NCI-H524 treated with DMSO at 0.1 percent for 48 hours (cell line): ENCODE measurements at places on chromosomes 1 and 21.

DNA sequence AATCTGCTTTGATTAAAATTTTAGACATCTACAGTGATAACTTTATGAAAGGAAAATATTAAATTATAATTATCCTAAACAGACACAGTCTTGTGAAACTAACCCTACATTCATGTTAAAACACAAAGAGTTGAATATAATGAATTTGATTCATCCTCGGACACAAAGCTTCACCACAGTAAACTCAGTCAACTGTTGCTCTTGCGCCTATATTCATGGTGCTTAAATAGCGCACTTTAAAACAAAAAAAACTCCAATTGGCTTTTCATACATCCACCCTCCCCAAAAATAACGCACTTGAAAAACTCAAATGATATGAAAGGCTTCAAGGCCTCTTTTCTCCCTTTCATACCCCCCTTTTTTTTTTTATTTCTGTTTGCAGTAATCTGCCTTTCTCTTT, 260.3 kb downstream of the FAF1 start:
- no peak for DNase-seq

DNA sequence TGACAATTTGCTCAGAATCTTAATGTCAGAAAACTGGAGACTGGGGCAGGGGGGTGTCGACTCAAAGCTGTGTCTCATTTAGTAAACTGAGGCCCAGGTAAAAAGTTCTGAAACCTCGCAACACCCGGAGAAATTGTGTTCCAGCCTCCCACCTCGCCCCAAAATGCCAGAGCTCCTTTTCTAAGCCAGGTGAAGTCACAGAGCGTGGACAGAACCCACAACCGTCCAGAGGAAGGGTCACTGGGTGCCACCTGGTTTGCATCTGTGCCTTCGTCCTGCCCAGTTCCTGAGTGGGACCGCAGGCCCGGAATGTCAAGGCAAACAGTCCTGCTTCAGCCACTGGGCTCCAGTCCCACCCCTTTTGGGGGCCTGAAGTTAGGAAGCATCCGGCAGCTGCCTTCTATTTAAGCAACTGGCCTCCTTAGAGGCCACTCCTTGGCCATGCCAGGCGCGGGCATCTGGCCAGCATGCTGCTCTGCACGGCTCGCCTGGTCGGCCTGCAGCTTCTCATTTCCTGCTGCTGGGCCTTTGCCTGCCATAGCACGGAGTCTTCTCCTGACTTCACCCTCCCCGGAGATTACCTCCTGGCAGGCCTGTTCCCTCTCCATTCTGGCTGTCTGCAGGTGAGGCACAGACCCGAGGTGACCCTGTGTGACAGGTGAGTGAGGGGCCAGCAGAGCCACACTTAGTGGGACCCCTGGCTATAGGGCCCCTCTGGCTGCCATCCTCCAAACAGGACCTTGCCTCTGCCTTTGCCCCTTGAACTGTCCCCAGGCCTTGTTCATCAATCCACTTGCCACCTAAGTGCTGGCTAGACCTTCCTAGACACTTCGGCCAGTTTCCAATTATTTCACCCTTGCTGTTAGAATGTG, at the start of gene TAS1R1:
TAS1R1 (plus strand) TSS at position 401 of the 872 bp plus-strand sequence; CDS start at position 468, 67 bp downstream.
- DNase-seq = no peak

- DNase-seq = no peak
These were observed 662.4 kb upstream of the BRINP3 start for GRCh38 chr1:191140038-191140437.

DNA sequence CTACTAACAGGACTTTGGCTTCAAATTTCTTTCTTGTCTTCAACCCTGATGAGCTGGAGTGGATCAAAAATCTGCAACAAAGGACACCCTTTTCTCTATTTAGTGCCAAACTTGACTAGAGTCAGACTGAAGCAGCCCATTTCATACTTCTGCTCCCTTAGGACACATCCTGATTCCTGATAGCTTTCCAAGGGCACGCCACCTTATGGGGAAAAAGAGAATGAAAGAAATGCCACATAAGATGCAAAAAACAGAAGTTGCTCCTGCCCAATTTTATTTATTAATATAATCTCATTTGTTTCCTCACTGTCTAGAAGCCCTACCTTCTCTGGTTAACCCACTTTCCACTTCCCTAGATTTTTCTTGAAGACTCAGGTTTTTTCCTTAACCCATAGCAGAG, 72.7 kb upstream of the NBPF4 start:
- DNase-seq = no peak

DNA sequence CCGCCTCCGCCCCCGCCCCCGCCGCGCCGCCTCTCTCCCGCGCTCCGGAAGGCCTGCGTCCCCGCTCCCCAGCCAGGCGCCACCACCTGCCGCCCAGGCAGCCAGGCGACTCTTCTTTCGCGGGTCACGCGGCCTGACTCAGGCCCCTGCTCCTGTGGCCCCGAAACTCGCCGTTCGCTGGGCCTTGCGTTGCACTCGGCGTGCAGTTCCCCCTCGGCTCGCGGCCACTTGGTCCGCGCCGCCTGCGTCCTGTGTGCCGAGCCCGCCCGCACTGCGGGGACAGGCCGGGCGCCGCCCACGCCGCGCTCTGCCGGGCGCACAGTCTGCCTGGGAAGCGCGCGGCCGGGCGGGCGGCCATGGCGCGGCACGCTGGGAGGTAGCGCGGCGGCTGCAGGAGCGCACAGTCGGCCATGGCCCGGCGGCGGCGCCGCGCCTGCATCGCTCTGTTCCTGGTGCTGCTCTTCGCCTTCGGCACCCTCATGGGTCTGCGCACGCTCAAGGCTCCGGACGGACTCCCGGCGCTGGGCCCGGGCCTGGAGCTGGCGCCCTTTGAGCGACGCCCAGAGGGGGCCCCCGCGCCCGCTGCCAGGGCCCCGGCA, at the start of gene MANEAL:
MANEAL (plus strand) TSS at position 75 of the 599 bp plus-strand sequence; CDS start at position 411, 336 bp downstream.
- no peak for DNase-seq

DNA sequence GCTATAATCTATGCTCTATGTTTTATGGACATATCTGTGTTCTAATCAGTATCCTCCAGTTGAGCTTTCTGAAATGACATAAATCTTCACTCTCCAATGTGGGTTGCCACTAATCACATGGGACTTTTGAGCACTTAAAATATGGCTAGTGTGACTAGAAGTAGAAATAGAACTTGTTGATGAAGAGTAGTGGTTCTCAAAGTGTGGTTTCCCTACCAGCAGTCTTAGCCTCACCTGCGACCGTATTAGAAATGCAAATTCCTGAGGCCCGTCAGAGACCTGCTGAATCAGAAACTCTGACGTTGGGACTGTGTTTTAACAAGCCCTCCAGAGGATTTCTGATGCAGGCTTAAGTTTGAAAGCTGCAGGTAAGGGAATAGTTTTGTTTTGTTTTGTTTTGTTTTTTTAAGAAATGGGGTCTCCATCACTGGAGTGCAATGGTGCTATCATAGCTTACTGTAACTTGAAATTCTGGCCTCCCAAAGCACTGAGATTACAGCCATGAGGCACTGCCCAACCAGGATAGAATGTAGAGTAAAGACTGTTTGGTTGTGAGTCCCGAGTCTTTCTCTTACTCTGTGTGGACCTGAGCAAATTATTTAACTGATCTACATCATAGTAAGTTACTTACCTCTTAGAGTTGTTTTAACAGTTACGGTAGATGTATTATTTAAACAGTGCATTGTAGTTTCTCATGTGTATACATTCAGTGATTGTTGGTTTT, 21.7 kb downstream of the GLRX2 start:
- no peak for DNase-seq
